ENCODE measurements at places on chromosomes 2 and 18.

DNA sequence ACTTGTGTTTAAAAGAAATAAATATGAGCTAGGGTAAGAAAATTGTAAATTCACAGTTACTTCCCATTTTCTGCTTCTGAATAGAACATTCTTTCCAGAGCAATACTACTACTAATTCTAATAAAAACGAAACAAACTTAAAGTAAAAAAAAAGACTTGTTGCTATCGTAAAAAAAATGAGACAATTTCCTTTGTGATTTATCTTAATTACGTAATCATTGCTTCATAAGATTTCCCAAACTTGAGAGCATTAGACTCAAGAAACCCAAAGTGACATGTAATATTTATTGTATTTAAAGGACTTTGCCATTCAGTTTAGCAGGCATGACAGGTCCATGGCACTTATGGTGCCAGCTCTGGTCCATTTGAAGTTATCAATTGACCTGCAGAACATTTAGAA is 153.8 kb downstream of the AQP4 start:
- no peak for DNase-seq

DNA sequence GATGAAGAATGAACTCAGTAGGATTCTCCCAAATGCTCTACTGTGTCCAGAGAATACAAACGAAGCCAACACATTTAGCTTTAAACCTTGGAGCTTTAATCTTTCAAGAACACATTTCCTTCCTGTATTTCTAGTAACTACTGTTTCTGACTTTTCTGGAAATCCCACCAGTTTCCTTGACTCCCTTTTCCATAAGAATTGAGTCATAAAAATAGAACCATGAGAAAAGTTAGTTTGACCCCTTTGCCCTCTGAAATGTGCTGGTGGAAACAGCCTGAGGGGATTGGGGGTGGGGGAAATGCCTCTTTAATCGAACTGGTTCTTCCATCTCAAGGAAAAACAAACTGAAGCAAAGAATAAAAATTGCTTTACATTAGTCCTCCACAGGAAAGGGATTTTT is 123.9 kb downstream of the TMEM17 start:
- no peak for DNase-seq

DNA sequence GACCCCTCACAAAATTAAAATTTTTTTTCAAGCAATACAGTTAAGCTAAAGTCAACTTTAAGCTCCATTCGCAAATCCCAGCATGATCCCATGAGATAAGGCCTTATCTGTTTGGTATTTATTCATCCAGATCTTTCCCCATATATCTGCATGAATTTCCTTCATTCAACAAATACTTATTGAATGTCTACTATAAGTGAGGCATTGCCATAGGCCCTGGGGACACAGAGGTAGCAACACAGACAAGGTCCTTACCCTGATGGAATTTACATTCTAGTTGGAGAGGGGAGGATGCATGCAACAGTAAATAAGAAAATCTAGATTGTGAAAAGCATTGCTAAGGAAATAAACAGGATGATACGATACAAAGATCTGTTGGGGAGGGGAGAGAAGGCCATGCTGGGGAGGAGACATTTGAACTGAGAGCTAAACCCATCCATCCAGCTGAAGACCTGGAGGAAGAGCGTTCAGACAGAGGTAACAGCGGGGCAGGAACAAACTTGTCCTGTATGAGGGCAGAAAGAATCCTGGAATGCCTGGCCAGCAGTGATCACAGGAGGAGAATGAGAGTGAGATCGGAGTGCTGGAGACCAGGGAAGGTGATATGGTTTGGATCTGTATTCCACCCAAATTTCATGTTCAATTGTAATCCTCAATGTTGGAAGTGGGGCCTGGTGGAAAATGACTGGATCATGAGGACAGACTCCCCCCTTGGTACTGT is 71.6 kb downstream of the SDC1 start:
- DNase-seq, result no peak

DNA sequence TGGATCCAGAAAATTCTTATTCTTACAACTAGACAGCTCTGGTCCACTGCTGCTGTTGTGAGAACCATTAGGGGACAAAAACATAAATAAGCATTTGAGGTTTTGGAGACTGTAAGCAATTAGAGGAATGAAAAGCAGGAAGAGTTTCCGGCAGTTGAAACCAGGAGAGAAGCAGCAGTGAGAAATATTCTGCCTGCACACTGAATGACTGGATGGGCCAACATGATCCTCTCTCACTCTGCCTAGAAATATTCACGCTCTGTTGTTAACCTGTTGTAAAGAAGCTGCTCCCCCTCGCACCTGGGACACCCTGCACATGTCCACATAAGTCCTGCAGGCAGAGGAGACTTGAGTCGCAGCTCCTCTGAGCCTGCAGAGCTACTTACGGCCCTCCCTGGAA is 60.4 kb upstream of the RNF152 start:
- no peak for DNase-seq

DNA sequence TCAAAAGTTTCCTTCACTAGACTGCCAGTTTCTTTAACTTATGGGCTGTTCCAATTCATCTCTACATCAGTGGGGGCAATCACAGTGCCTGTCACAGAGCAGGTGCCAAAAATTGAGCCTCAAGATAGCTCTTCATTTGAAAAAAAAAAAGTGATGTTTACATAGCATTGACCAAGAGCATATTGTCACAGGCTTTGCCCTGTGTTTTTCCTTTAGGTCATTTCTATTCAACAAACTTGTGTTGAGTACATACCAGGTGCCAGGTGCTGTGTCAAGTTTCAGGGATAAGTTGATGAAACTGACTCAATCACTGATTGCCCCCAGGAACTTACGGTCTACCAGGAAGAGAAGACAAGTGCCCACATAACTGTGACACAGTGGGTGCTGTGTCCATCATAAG is 22.2 kb upstream of the NT5C1B start:
- DNase-seq, result no peak

DNA sequence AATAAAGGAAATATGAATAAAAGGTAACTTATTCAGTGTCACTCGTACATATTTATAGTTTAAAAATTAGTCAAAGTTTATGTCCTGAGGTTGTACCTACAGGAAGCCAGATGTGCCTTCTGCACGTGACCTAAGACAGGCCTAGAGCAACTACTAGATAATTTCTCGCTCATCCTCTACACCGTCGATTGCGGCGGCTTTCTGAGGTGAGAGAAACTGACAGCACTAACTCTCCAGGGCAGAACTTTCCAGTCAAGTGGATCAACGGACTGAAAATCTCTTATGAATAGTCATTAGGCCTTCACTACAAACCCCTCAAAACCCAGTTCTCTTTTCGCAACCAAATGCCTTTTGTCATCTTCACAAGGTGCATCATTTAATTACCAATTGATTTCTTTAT is 54.2 kb downstream of the ZEB2 start:
- no peak for DNase-seq

DNA sequence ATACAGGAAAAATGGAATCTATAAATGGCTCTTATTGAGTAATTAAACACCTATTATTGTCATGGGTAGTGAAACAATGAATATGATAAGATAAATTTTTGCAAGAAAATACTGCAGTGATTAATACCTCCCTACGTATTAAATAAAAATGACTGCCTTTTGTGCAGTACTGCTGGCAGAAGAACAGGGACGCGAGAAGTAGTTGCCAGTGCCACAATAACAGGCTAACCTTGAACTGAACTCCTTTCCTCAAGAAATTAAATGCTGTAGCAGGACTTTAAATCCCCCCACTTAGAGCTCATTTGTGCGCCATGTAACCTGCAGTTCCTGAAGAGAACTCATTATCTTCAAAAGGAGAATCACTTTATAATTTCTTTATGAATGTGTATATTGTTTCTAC is 24.6 kb downstream of the FIGN start:
- DNase-seq, result no peak

- no peak for DNase-seq
Observed at GRCh38 chr2:237345891-237346640, 67.9 kb downstream of the COL6A3 start.

DNA sequence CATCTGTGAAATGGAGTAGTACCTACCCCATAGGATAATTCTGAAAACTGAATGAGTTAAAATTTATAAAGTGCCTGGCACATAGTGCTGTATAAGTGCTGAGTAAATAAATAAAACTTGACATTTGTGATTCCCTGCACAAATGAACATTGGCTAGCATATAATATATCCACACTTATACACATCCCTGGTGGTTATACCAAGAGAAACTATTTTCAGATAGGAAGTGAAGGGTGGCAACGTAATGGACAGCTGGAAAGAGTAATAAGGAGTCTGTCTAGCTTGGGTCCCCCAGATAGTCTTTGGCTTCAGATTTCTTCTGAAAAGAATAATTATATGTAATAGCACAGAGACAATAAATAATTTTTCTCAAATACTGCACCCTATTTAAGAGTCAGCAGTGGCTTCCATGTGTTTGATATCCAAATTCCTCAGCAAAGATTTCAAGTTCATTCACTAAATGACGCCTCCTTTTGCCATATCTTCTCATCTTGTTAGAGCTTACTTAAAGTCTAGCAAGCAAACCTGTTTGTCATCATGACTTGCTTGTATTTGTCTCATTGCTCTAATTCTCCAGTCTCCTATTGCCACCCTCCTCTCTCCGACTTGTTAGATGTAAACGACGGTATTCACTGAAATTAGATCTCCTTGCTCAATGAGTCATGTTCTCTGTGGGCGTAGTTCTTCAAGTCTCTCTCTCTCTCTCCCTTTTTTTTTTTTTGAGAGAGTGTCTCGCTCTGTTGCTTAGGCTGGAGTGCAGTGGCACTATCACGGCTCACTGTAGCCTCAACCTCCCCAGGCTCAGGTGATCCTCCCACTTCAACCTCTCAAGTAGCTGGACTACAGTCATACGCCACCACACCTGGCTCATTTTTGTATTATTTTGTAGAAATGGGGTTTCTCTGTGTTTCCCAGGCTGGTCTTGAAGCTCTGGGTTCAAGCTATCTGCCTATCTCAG is 8.7 kb upstream of the ADGRF3 start:
- DNase-seq, result no peak

- DNase-seq, result no peak
Observed at GRCh38 chr2:238870261-238870660, 22.4 kb downstream of the TWIST2 start.
